Right renal pelvis (tissue), 4 donors: ENCODE measurements at places on chromosomes 3 and 15.

GRCh38 chr3:186280737-186281136 lies 81.3 kb downstream of the DGKG start:
- DNase-seq: no peak

DNA sequence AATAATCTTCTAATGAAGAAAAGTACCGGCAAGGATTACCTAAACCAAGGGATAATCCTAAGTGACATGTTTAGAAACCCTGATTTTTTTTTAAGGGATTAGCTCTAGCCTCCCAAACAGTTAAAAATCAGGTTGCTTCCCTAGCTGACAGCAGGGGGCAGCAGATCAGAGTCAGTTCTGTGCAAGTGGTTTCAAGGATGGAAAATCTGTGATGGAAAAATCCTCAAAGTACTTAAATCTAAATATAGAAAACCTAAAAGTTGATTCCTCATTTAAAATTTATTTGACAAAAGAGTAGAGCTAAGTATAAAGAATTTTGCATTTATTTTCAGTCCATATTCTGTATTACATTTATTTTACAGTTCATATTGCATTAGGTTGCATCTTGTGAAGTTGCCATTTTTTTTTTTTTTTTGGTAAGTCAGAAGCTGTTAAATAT lies 107.6 kb downstream of the PEX5L start:
- no peak for DNase-seq

- no peak for DNase-seq
These were observed 390.4 kb downstream of the ZIC1 start for GRCh38 chr3:147799601-147800000.

DNA sequence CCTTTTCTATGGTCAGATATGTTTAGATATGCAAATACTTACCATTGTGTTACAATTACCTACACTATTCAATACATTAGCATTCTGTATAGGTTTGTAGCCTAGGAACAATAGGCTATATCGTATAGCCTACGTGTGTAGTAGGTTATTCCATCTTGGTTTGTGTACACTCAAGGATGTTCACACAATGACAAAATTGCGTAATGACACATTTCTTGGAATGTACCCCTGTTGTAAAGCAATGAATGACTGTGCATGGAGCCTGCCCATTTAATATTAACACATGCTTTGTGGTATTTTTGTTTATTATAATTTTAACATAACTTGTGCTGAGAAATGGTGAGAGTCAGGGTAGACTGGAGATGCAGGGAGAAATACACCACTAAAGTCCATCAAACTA lies 154.9 kb downstream of the LEKR1 start:
- DNase-seq: no peak

DNA sequence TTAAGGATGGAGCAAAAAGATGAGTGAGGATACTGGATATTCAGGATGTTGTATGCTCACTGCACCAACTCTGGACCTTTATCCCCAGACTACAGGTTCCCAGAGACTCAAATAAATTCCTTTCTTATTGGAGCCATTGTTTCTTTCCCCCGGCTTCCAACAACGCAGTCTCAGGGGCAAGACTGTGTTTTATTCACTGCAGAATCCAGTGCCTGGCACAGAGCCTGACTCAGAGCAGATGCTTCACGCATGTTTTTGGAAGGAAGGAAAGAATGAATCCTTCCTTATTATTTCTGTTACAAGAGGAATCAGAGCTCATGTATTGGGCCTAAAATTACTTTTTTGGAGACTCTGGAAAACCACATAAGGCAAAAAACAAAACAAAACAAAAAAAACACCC lies 96.0 kb upstream of the VGLL4 start:
- DNase-seq: no peak

DNA sequence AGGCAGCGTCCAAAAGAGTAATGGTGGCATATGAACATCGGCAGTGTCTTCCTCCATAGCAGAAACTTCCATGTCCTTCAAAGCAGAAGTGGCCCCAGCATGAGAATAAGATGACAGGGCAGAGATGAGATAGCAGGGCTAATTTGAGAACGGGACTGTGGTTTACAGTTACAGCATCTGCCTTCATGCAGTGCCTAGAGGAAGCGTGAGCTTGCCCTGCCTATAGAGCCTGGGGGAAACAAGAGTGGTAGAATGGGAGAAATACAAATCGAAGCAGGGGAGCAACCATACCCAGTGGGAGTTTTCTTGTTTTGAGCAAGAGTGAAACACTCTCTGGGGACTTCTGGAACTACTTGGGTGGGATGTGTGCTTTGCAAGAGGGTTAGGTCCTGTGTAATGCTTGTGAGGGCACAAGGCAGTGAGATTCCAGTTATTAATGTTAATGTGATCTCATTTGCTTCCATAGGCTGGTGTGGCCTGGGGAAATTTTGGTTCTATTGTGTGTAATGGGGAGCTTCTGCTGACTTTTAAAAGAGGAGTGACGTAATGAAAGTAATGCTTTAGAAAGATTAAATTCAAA lies 616.9 kb downstream of the ZIC1 start:
- DNase-seq: no peak

DNA sequence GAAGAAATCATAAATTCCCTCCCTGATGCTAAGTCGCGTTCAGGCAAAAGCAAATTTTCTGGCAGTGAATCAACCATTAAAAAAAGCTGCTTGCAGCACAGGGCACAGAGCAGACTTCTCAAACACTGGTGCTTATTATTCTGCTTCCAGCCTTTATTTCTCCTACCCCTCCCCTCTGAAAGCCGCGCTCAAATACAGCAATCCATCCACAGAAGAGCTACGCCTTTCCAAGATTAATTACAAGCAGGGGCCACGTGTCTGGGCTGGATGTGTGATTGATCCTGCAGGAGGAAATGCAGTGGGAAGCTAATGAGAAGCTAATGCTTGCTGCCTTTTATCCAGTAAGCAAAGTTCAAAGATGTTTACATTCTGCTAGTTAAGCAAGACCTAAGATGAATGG lies 134.9 kb upstream of the TOPAZ1 start:
- DNase-seq: no peak

DNA sequence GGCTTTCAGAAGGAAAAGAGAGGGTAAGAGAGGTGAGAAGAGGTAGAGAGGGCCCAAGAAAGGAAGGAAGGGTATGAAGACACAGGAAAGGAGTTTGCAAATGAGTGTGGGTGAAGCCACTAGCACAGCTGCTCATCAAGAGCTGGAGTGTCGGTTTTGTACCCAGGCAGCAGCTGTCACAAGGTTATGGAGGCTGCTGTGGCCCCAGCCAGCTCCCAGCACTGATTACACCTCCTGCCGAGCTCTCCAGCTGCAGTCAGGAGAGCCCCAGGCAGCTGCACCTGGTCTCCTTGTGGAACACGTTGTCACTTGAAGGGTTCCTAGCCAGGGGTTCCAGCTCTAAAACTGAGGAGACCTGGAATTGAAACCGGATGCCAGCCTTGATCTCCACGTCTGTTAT lies 60.4 kb upstream of the CHD2 start:
- DNase-seq: no peak

- no peak for DNase-seq
These were observed 39.6 kb upstream of the GYG1 start for GRCh38 chr3:148951599-148952361.

- no peak for DNase-seq
These were observed 86.8 kb downstream of the SYNPR start for GRCh38 chr3:63364910-63365309.

DNA sequence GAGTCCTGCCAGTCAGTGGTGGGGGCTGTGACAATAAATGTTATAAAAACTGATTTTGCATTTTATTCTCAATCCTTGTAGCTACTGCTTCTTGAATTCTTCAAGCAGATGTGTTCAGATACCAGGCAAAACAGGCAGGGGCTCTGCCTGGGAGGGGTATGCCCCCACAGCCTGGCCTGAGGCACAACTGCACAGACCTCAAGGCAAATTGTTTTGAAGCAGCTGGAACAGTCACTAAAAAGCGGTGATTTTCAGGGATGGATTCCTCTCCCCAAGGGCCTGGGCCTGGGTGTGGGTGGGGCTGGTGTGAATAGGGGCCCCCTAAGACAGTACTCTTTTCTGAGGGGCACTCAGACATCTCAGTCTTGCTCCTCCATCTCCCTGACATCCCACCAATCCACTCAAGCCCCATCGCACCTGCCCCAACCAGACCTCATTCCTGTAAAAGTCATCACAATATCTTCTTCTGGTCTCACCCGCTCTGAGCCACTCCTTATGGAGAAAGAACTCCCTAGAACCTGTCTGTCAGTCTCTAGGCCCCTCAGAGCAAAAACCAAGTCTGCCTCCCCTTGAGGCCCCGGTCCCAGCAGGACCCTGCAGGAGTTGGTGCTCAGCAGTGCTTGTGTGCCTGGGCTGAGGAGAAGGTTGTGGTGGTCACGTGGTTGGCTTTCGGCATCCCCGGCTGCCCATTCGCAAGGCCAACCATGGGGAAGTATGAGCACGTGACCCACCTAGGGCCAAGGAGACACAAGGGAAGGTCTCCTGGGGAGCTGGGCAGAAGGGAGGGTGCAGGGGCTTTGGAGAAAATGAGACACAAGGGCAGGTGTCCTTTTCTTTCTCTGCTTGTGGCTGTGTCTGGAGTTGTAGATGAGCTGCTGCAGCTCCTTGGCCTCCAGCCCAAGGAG lies 2.9 kb upstream of the PSTPIP1 start:
- no peak for DNase-seq

DNA sequence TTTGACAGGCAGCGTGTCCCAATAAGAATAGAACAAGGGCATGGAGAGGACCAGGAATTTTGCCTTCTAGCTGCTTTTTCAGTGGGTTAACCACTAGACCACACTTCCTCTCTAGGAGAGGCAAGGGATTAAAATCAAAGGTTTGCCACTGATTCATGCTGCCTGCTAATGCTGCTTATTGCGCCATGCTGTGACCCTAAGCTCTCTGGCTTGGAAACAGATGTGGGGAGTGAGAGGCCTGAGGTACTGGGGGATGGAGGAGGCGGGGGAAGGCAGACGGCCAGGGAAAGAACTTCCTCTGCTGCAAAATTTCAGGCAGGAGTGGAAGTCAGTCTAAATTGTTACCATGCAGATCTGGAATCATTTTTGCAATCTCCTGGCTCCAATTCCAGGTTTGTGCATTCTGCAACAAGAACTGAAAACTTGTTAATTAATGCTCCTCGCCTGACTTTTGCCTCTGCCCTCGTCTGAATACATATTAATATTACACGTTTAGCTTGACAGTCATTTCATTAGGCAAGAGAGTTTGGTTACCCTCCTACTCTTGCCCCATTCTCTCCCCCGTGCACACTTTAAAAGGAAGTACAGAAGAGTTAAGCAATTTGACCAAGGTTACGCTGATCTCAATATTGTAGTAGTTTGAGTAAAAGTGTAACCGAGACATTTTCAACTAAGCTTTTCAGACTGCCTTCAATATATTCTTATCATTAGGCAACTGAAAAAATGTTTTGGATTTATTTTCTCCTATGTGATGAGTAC lies 121.7 kb upstream of the SPRED1 start:
- DNase-seq: no peak

DNA sequence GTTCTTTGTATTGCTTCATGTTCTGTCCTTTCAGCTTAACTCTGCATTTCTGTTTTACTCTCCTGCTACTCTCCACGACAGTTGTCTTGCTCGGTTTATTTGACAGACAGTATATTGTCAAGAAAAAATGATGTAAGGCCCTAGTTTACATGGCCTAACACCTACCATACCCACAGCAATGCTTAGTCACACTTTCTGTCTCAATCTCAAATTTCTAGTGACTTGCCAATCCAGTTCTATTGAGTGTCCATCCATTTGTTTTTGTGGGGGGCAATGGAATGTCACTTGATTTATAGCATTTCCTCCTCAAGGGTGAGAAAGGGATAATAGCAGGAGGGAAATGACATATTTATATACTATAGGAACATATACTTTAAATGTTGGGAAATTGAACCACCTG lies 676.2 kb downstream of the NAALADL2 start:
- DNase-seq: no peak

- DNase-seq: no peak
These were observed 31.2 kb downstream of the IQGAP1 start for GRCh38 chr15:90419206-90419605.

GRCh38 chr15:88917760-88918159 lies 4.6 kb upstream of the MFGE8 start:
- DNase-seq: no peak

DNA sequence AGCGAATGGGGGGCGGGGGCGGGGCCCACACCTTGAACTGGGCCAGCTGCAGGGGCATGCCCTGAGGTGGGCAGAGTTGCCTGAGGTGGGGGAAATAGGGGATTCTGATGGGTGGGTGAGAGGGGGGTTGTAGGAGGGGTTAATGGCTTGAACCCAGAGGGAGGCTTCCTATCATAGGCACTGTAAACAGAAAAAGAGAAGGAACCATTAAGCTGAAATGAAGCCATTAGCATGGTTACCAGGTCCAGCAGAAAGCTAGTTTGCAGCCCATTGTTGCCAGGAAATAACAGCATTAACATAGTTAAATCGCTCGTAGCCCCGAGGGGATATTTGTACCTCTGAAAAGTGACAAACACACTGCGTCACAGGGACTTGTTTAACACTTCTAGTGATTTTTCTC lies 29.0 kb downstream of the ETV5 start:
- DNase-seq: no peak

GRCh38 chr3:56370991-56371775 lies 97.1 kb downstream of the ERC2 start:
- DNase-seq: no peak

DNA sequence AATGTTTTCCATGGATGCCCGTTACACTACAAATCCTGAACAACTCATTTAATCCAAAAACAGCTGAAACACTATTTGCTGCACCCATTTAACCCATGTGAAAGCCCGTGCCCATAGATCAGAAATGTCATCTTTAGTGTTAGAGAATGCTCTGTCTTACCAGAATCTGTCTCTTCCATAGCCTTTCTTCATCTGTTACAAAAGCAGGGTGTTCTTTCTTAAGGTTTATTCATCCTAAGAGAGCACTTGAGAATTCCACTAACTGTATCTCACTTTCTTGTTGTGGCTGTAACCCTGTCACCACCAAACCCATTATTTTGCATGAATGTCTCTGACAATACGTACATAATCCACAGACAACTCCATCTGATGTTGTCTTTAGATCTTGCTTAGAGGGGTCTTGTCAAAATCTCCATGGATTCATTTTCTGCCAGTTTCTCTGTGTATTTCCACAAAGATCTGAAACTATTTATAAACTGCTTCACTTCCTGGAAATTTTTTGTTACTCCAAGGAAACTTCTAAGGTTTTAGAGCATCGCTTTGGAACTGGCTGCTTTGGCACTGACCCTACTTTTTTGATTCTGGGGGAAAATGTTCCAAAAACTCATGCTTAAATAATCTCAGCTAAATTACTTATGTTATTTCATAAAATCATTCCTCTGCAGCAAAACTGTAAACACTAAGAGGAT lies 167.8 kb upstream of the CCDC54 start:
- DNase-seq: no peak

- DNase-seq: peak; percentile 20
These were observed 189.8 kb downstream of the RYR3 start for GRCh38 chr15:33500432-33501195.

GRCh38 chr3:115401851-115402501 lies 221.3 kb upstream of the GAP43 start:
- DNase-seq: no peak

- no peak for DNase-seq
These were observed 132.7 kb downstream of the GHSR start for GRCh38 chr3:172315401-172316091.
